Hippocampal formation (tissue), 2 donors: ENCODE measurements at places on chromosomes 1 and 21.

GRCh38 chr1:24151175-24151533, 8.2 kb upstream of the IL22RA1 start:
- DNase-seq, result no peak

DNA sequence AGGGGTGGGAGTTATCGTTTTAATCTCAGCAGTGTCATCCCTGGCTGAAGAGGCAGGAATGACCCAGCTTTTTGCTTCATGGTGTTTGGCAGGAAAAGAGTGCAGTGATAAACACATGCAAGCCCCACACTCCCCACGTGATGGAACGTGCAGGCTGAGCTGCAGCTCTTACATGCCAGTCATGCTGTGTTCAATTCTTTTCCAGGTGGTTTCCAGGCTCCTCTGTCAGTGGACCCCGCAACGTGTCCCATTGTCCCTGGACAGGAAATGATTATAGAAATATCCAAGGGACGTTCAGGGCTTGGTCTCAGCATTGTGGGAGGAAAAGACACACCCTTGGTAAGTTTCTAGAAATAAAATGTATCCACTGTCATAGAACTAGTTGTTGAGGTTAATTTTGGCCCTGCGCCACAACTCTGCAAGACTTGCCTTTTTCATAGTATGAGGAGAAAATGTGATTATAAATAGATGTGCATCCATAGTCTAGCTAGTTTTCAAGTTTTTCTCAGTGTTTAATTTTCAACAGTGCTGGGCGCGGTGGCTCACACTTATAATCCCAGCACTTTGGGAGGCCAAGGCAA, 110.2 kb upstream of the L1TD1 start:
- DNase-seq, result no peak

DNA sequence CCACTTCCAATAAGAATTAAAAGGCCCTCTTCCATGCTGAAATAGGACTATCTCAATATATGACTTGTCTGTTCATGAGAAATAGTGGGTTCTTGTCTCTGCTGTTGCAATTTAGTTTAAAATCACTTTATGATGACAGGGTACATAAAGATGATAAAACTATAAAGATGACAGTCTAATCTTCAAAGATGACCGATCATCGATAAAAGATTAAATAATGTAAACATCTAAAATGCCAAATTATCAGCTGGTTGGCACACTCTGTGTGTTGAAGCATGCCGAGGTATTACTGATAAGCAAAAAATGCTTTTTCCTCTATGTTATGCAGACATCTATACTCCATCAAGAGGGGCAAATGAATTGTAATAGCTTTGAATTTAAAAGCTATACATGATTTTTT, 89.5 kb downstream of the ADGRL4 start:
- DNase-seq, result no peak

DNA sequence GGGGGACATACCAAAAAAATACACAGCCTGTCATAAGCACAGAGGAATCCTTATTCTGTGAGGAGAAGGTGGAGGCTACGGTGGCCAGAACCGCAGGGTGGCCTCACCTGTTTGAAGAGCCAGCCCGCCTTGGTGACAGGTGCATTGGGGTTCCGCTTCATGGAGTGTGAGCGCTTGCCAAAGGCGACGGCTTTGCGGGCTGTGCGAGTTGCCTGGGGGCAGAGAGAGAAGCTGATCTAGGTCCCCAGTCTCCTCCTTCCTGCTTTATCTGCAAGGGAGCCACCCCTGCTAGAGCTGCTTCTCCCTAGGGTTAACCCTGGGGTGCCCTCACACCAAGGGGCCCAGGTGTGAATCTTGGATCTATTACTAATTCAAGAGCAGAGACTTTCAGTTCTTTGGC, 54.3 kb upstream of the GOLT1A start:
- DNase-seq, result no peak

DNA sequence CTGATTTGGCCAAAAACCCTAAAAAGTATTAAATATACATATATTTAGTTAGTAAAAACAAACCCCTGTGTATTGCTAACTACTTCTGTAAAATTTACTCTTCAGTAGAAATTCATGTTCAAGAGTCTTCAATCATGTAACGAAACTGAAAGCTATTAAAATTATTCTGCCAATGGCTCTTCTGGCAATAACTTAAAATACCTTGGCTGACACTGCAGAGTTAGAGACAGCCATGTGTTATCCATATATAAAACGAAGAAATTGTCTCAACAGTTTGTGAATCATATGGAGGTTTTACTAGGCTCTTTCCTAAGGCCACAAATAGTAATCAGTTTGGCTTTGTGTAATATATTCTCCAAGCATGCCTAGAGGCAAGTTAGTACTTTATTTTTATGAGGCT, 357.2 kb downstream of the COL11A1 start:
- DNase-seq, result no peak

- no peak for DNase-seq
These were observed 48.6 kb upstream of the PLA2G2C start for GRCh38 chr1:20234788-20235535.

- no peak for DNase-seq
These were observed 37.2 kb downstream of the FCRL5 start for GRCh38 chr1:157515141-157515540.

DNA sequence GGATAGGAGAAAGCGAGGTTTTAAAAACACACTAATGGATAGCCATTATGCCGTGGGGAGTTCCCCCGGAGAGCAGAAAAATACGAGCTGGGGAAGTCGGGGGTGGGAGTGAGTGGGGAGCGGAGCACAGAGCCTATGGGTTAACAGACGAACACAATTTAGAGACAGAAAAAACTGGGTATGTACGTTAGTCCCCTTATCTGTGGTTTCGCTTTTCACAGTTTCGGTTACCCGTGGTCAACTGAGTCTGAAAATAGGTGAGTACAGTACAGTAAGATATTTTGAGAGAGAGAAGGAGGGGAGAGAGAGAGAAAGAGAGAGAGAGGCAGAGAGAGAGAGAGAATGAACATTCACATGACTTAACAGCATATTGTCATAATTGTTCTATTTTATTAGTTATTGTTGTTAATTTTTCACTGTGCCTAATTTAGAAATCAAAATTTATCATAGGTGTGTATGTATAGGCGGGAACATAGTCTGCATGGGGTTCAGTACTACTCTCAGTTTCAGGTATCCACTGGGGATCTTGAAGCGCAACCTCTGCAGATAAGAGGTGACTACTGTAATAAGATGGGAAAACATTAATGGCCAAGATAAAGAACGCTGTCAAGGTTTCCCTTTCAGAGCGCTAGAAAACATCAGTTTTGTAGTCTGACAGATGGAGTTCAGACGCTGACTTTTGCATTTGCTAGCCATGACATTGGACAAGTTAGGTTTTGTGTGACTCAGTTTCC, 125.6 kb upstream of the LMO4 start:
- no peak for DNase-seq

DNA sequence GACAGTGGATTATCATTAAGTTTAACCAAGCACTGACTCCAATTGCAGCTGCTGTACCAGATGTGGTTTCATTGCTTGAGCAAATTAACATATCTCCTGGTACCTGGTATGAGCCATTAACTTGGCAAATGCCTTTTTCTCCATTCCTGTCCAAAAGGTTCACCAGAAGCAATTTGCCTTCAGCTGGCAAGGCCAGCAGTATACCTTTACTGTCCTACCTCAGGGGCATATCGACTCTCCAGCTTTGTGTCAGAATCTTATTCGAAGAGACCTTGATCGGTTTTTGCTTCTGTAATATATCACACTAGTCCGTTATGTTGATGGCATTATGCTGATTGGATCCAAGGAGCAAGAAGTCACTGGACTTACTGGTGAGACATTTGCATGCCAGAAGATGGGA, 9.5 kb upstream of the GTF2B start:
- no peak for DNase-seq

GRCh38 chr1:157487096-157487495, 65.2 kb downstream of the FCRL5 start:
- no peak for DNase-seq

DNA sequence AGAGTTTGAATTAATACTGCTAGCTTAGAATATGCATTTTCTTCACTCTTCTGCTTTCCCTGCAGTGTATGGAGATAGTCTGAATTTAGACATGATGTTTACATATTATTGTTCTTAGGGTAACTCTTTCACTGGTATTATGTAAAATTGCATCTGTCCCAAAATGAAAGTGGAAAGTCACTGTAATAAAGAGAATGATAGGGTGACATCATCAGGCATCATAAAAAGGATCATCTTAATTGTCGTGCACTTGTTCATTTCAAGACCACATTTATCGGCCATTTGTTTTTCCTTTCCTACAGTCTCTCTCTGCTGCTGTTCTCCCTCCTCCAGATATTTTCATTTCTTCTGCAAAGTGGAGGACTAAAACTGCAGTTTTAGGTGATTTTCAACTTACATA, 61.9 kb upstream of the ZNF281 start:
- no peak for DNase-seq

DNA sequence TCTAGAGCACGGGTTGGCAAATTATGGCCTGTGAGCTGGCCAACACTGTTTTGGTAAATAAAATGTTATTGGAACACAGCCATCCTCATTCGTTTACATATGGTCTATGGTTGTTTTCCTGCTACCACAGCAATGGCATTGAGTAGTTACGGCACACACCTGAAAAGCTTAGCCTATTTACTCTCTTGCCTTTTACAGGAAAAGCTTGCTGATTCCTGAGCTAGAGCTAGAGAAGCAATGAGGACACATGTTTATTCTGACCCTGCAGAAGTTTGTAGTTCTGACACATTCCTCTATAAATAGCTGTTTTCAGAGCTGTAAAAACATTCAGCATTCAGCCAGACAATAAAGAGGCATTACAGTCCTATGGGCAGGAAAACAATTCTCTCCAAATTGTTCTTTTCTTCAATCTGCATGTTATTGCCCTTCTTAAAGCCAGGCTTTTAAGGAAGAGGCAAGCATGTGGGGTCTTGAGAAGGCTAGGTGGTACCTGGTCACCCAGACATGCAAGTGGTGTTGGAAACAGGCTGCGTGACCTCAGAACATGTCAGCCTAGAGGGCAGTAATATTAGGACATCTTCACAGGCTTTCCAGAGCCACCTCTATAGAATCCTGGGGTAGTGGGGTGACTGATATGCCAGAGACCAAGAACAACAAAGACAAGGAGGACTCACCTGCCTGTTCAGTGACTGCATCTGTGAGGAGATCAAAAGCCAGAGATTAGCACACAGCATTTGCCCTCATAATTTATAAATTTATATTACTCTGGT, 1.6 kb downstream of the FCRL2 start:
- DNase-seq, result no peak

- no peak for DNase-seq
These were observed 42.4 kb downstream of the OLFML3 start for GRCh38 chr1:114021665-114022099.

DNA sequence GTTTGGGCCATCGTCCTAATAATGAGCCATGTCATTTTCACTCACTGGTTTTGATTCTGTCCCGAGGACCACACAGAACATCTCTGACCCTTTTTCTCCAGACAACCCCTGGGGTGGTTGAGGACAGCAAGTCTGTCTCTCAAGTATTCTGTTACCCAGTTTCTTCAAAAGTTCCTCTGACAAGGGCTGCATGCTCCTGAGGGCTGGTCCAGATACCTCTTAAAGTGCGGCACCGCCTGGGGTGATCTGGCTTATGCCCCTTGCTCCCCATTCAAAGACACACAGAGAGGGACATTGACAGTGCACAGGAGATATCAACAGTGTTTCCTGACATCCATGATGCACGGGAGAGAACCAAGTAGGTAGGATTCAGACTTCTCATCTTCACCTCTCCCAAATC, 132.9 kb upstream of the EDN2 start:
- no peak for DNase-seq

GRCh38 chr1:197467881-197468280, 199.8 kb downstream of the CRB1 start:
- no peak for DNase-seq

DNA sequence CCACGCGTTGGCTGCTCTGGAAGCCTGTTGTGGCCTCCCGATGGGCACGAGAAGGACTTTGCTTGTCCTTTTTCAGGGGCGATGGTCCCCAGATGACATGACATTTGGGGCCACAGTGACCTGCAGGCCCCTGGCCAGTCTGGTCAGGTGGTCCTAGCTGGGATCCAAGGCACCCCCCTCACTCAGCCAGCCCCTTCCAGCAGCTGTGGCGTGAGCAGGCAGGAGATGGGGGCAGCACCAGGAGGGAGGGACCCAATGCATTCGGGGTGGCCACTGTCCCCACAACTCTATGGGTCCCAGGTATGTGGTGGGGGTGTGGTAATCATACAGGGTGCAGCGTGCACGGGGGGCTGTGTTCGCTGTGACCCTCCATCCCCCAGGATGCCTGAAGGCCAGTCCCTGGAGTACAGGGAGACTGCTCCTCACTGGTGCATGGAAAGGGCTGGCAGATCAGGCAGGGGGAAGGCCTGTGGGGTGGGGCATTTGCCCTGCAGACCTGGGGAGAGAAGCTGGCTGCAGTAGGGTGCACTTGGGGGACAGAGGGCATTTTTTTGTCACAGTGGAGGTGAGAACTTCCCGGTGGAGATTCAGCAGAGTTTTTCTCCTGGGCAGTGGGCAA, 31.7 kb downstream of the WNT3A start:
- DNase-seq, result no peak

- no peak for DNase-seq
These were observed 82.3 kb upstream of the TIAM1 start for GRCh38 chr21:31426235-31426797.

GRCh38 chr1:156945881-156946661, 25.6 kb downstream of the LRRC71 start:
- DNase-seq, result no peak
